Femur (tissue), 1 donor: ENCODE measurements at places on chromosomes 1 and 21.

- no peak for DNase-seq
Observed at GRCh38 chr21:32337206-32337605, 38.6 kb downstream of the MRAP start.

DNA sequence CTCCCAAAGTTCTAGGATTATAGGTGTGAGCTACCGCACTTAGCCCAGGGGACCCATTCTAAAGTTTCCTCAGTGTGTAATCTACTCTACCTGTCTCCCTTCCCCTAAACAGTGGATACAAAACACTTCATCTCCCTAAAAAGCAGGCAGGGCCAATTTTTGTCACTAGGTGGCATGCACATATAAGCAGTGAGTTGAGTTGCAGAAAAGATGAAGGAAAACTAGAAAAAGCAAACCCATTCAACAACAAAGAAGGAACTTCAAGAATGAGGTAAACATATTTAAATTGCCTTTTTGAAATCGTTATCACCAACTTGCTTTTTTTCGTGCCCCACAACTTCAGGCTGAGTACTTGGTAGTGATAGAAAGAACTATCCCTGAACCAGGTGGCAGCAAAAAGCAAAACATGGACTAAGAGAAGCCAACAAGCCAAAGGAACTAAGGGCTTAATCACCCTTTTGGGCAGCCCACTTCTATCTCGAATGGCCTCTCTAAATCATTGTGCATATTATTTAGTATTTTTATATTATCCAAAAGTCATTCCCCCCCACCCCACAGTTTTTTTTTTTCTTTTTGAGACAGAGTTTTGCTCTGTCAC, 19.7 kb upstream of the ALDH9A1 start:
- peak; percentile 52 for DNase-seq

GRCh38 chr1:209511169-209511568, 72.3 kb upstream of the CAMK1G start:
- no peak for DNase-seq

GRCh38 chr1:217660353-217661062, 29.4 kb downstream of the SPATA17 start:
- no peak for DNase-seq

GRCh38 chr1:207007352-207008033, 25.1 kb downstream of the C1orf116 start:
- no peak for DNase-seq

- no peak for DNase-seq
Observed at GRCh38 chr1:107620753-107621152, 344.2 kb downstream of the VAV3 start.

DNA sequence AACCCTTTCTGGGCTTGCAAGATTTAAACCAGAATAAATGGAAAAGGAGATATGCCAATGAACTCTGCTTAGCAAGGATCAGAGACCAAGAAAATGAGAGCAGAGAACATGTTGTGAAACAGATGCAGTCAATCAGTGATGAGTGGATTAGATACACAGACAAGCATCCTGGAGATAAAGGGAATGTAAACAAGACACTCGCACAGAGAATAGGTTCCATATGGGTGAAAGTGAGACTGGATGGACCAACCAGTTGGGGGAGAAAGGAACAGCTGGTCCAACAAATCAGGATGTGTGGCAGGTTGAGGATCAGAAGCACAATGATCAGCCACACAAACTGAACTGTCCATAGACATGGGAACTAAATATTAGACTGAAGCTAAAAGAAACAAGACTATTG, 338.2 kb downstream of the ASTN1 start:
- DNase-seq: no peak

DNA sequence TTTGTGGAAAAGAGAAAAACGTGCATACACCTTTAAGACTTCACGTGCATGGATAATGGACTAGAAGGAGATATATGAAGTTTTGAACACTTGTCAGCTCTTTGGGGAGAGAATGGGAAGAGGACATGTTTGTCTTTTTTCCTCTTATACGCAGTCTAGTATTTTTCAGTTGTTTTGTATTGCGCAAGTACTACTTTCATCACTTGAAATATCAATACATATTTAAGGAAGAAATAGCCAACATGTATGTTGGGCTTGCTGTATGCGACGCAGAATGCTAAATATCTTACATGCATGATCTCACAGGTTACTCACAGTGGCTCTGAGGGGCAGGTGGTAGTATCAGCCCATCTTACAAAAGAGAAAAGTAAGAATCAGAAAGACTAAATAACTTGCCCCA, 176.5 kb upstream of the RUNX1 start:
- no peak for DNase-seq

- DNase-seq: peak; percentile 74
Observed at GRCh38 chr1:10380594-10381275, 18.1 kb upstream of the PGD start.

DNA sequence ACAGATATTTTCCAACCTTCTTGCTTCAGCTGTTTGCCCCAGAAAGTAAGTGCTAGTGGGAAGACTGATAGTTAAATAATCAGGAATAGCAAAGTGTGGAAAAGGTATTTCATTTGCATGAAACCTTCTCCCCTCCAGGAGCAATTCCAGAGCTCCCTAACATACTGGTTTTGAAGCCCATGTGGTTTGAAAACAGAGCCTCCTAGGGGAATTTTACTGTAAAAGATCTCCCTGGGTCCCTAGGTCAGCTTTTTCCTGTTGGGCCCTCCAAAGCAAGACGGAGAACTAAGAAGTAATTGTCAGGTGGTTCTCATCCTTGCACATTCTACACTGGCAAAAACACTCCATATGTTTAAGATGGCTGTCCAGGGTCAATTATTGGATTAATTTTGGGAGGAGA, 218.7 kb upstream of the FOXD3 start:
- no peak for DNase-seq

GRCh38 chr1:50180367-50180766, 71.6 kb downstream of the ELAVL4 start:
- DNase-seq: no peak

- no peak for DNase-seq
Observed at GRCh38 chr1:204206121-204206520, 7.7 kb downstream of the GOLT1A start.

- no peak for DNase-seq
Observed at GRCh38 chr1:170618421-170618820, 45.5 kb upstream of the PRRX1 start.

GRCh38 chr1:245153081-245153551, 1.7 kb upstream of the KIF26B start:
- DNase-seq: peak; percentile 83

GRCh38 chr21:41489329-41489728, 18.6 kb downstream of the TMPRSS2 start:
- no peak for DNase-seq

- no peak for DNase-seq
Observed at GRCh38 chr1:218521414-218522169, 176.5 kb downstream of the TGFB2 start.

- peak; percentile 88 for DNase-seq
Observed at GRCh38 chr1:156090840-156091188, 8.5 kb upstream of the MEX3A start.

GRCh38 chr1:2208309-2209239, 14.0 kb upstream of the FAAP20 start:
- DNase-seq: peak; percentile 88

DNA sequence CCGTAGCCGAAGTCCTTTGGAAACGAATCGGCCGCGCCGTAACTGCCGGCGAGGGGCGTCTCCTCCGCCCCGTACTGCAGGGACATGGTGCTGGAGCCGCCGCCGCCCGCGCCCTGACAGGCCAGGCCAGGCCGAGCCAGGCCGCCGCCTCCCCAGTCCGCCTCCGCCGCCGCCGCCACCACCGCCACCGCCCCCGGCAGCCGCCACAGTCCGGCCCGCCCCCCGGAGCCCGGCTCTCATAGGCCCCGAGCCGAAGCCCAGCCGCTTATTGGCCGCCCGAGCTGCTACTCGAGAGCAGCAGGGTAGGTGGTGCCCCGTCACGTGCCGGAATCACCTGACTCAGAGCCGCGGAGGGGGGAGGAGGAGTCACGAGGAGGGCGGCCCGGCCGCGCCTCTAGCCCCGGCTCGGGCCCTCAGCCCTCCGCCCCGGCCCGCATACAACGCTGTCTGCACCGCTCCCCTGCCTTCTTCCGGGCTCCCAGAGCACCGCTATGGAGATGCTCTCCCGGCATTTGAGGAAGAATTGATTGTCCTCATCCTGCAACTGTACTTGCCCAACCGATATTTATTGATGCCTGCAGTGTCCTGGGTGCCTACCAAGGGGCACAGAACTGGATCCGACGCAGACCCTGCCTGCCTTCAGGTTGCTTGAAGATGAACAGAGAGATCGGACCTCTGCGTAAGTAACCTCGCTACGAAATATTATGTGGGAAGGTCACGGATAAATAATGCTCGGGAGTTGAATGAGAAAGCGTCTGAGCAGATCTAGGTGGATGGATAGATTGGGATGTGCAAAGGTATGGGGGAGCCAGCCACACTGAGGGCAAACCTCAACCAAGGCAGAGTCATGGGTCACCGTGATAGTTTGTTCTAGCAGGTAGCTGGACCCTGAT, at the start of gene RRAGC:
RRAGC (minus strand) TSS at position 212 of the 893 bp plus-strand sequence; CDS start at position 86, 126 bp downstream.
- peak; percentile 99 for DNase-seq

DNA sequence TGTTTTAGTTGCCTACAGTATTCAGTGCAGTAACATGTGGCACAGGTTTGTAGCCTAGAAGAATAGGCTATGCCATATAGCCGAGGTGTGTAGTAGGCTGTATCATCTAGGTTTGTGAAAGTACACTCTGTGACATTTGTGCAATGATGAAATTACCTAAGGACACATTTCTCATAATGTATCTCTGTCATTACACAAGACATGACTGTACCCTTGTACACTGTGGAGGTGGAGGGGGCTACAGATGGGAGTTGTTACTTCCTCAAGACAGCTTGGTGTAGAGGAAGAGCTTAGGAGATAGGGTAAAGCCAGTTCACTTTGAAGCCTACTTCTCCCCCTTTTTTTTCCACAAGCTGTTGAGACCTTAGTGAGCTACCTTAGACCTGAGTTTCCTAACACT, 59.7 kb upstream of the RAVER2 start:
- DNase-seq: no peak

GRCh38 chr1:159669338-159669737, 45.1 kb downstream of the CRP start:
- no peak for DNase-seq

DNA sequence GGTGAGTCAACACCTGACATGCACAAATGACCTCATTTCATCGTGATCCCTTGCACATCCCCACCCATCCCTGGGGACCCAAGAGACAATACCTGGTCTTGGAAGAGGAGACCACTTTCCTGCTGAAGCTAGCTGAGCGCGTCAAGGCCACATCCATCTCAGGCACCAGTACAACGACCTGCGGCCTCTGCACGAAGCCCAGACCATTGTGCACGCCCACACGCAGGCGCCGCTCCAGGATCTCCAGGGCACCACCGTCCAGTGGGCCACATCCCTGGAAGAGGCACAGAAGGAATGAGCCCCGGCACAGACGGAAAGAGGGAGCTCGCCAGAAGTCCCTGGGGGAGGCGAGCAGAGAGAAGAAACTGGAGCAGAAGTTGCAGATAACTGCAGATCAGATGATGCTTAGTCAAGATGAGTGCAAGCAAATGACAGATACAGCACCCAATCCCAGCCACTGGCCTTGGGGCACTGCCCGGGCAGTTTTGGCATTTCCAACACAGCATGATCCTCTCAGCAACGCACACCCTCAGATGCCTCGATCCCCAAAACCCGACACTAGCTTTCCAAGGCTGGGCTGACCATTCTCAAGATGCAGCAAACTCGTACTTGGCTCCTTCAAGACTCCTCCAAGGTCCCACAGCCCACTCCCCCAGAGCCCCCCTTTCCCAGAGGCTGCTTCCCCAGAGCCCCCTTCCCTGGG, 44.1 kb downstream of the NPHP4 start:
- peak; percentile 3 for DNase-seq

DNA sequence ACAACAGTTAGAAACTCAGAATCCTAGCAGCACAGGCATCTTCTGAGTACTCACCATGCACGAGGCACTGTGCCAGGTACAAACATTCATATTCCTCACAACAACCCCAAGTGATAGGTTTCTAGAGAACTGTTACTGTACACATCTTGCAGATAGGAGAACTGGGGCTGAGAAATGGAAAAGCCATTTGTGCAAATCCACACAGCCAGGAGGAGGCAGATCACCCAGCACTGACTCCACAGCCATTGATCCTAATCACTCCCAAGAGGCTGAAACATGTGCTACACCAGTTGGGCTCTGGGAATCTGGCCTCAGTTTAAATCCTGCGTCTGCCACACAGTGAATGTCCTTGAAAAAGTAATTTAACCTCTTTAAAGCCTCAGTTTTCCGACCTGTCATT, 151.0 kb downstream of the ST6GALNAC5 start:
- DNase-seq: no peak

- DNase-seq: no peak
Observed at GRCh38 chr1:1165900-1166421, 7.7 kb upstream of the TTLL10 start.

- DNase-seq: no peak
Observed at GRCh38 chr1:110328274-110328673, 10.9 kb upstream of the RBM15 start.

- no peak for DNase-seq
Observed at GRCh38 chr1:112614460-112615065, 4.4 kb downstream of the ST7L start.

GRCh38 chr1:14765773-14766172, 167.3 kb downstream of the KAZN start:
- no peak for DNase-seq

DNA sequence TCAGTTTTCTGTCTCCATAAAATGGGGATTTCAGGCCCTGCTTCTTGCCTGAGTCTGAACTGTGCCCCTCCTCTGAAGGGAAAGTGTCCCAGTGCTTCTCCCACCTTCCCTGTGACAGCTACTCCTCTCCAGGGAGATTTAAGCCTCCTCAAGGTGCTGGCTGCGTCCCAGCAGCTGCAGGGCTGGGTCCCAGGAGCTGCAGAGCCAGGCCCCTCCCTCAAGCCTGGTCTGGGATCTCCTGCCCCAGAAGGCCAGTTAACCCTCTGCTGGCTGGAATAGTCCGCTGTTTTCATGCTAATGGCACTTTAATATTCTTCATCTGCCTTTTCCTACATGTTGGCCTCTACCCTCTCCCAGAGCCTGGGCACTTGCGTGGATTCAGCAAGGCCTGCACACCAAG, 99.0 kb downstream of the PLXNA2 start:
- no peak for DNase-seq

GRCh38 chr1:222852326-222852725, 37.5 kb downstream of the DISP1 start:
- DNase-seq: no peak

DNA sequence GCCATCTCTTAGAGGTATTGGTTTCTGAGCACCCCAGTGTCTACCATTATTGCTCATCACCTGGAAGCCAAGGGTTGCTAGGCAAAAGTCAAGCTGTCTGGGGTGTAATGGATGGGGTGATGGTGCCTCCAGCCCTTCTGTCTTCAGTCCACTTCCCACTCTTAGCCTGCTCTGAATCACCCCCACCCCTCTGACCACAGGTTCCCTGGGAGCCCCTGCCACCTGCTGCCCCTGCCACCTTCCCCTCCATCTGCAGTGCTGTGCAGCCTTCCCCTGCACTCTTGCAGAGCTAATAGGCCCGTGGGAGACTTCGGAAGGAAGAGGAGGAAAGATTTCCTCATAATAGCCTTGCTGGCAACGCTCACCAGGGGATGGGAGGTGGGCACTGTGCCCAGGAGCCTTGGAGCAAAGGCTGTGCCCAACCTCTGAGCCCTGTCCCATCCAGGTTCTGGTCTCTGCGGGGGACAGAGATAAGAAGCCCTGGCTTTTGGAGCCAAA, 35.5 kb downstream of the CAPN2 start:
- no peak for DNase-seq

GRCh38 chr1:21277180-21277579, 13.1 kb downstream of the ECE1 start:
- DNase-seq: no peak

- no peak for DNase-seq
Observed at GRCh38 chr1:67983867-67984266, 66.6 kb downstream of the DIRAS3 start.

- no peak for DNase-seq
Observed at GRCh38 chr1:175580841-175581240, 162.6 kb downstream of the TNR start.

GRCh38 chr1:20124456-20125057, 5.2 kb upstream of the PLA2G2D start:
- peak; percentile 43 for DNase-seq
